Lower lobe of right lung (tissue), 2 donors: ENCODE measurements at places on chromosomes 3 and 15.

DNA sequence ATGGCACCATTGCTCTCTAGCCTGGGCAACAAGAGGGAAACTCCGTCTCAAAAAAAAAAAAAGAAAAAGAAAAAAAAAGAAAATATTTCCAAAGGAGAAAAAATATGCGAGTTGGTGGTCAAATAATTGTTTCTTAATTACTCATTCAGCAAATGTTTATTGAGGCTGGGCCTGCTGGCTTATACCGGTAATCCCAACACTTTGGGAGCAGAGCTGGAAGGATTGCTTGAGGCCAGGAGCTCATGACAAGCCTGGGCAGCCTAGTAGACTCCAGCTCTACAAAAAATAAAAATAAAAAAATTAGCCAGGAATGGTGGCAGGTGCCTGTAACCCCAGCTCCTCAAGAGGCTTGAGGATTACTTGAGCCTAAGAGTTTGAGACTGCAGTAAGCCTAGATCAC is 4.1 kb downstream of the KNL1 start:
- H3K27me3 ChIP-seq, result no peaks in the 10 kb centered on the region
- no peak overlapping the region for H3K4me3 ChIP-seq
- no peaks in the 10 kb centered on the region for H3K36me3 ChIP-seq

GRCh38 chr3:37262816-37263393 is 88.5 kb upstream of the LRRFIP2 start:
- H3K36me3 ChIP-seq, result peaks cover 22% of the 10 kb centered on the region
- no peaks in the 10 kb centered on the region for H3K27me3 ChIP-seq
- no peak overlapping the region for H3K4me3 ChIP-seq
- peaks cover 9% of the 10 kb centered on the region for H3K4me1 ChIP-seq

DNA sequence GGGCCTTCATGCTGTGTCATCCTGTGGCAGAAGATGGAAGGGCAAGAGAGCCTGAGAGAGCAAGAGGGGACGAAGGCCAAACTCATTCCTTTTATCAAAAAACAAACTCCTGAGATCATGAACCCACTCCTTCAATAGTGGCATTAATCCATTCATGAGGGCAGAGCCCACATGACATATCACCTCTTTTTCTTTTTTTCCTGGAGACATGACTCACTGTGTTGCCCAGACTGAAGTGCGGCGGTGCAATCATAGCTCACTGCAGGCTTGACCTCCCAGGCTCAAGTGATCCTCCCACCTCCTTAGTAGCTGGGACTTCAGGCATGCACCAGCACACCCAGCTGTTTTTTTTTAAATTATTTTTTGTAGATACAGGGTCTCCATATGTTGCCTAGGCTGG is 92.0 kb upstream of the RNU6-1 start:
- no peaks in the 10 kb centered on the region for H3K36me3 ChIP-seq
- H3K4me3 ChIP-seq, result no peak overlapping the region
- peaks cover 11% of the 10 kb centered on the region for H3K4me1 ChIP-seq

DNA sequence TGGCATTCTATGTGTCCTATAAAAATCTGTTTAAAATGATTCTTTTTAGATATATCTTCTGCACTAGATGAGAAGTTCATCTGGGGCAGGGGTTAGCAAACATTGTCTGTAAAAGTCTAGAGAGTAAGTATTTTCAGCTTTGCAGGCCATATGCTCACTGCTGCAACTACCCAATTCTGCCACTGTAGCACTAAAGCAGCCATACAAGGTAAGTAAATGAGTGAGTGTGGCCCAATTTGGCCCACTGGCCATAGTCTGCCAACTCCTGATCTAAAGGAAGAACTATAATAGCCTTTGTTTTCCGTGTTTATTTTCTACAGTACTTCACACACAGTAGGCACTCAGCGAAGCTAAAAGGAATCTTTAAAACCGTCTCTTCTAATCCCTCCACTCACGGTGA is 42.3 kb downstream of the DLG1 start:
- no peak overlapping the region for H3K27ac ChIP-seq
- H3K27me3 ChIP-seq, result no peaks in the 10 kb centered on the region
- H3K4me3 ChIP-seq, result no peak overlapping the region
- no peak for DNase-seq
- peaks cover 10% of the 10 kb centered on the region for H3K4me1 ChIP-seq

DNA sequence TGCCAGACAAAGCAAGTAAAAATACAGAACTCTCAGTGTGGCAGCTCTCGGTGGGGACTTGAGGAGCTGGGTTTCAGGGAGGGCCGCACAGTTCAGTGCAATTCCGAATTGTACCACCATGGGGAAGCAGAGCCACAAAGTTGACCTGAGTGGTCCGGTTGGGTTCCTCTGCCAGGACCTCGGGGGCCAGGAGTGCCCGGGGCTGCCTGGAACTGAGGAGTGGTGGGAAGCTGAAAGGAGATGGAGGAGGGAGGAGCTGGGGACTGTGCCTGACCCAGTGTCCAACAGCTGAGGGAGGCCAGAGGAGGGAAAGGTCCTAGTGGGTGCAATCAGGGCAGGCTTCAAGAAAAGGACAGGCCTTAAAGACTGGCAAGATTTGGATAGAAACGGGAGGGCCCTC is 32.2 kb upstream of the TRH start:
- H3K4me3 ChIP-seq, result no peak overlapping the region
- no peaks in the 10 kb centered on the region for H3K36me3 ChIP-seq
- no peak overlapping the region for H3K27ac ChIP-seq
- DNase-seq, result peak; percentile 59
- H3K4me1 ChIP-seq, result no peaks in the 10 kb centered on the region

GRCh38 chr3:162195147-162195546 is 698.5 kb downstream of the OTOL1 start:
- H3K27ac ChIP-seq, result no peak overlapping the region
- H3K4me1 ChIP-seq, result no peaks in the 10 kb centered on the region
- no peak overlapping the region for H3K4me3 ChIP-seq
- no peak for DNase-seq
- no peaks in the 10 kb centered on the region for H3K36me3 ChIP-seq

DNA sequence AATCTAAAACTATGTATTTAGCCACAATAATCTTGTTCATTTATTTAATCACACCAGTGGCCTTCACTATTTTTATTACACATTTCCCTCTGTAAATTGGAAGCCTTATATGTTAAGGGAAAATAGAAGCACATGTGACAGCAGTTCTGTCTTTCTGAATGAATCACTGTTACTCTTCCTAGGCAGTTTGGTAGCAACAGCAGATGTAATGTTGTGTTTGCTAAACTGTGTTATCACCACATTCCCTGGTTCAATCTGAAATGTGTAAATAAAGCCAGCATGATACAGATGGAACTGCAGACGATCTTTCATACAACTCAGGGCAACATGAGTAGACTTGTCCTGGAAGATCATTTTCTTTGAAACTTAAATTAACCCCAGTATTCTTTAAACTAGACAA is 220.1 kb downstream of the MCTP2 start:
- H3K27ac ChIP-seq, result no peak overlapping the region
- DNase-seq, result no peak
- H3K27me3 ChIP-seq, result no peaks in the 10 kb centered on the region
- H3K4me3 ChIP-seq, result no peak overlapping the region
- no peaks in the 10 kb centered on the region for H3K4me1 ChIP-seq
- H3K36me3 ChIP-seq, result no peaks in the 10 kb centered on the region

DNA sequence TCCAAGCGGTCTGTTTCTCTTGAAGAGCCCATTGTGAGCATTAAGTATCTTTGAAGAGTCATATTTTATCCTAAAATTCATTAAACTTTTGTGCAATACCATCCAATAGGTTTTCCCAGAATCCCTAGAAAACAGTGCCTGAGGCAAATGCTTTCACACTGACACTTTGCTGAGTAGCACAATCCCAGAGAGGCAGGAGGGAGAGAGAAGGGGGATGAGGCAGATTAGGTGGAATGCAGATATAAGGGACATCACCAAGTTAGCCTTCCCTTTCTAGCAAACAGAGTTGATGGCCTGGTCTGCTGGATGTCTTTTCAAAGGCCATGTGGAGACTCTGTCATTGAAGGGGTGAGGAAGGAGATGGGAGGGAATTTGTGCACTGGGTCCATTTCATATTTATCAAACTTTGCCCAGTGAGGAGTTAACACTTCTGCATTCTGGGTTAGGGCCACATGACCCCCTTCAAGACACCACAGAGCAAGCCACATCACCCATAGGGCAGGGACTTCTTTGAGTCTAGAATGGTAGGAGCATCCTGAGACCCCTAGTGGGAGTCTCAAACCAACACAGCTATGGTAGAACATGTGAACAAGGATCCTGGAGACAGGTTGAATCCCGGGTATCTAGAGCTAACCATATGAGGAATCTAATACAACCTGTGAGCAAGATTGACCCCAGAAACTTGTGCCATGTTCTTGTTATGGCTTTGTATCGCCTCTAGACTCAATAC is 32.0 kb upstream of the SEMA6D start:
- H3K4me3 ChIP-seq, result no peak overlapping the region
- DNase-seq, result no peak
- H3K36me3 ChIP-seq, result no peaks in the 10 kb centered on the region
- no peaks in the 10 kb centered on the region for H3K27me3 ChIP-seq
- no peaks in the 10 kb centered on the region for H3K4me1 ChIP-seq

GRCh38 chr3:169836942-169837275 is 24.2 kb upstream of the LRRC34 start:
- H3K4me1 ChIP-seq, result no peaks in the 10 kb centered on the region
- no peaks in the 10 kb centered on the region for H3K36me3 ChIP-seq
- no peak for DNase-seq
- no peaks in the 10 kb centered on the region for H3K27me3 ChIP-seq

DNA sequence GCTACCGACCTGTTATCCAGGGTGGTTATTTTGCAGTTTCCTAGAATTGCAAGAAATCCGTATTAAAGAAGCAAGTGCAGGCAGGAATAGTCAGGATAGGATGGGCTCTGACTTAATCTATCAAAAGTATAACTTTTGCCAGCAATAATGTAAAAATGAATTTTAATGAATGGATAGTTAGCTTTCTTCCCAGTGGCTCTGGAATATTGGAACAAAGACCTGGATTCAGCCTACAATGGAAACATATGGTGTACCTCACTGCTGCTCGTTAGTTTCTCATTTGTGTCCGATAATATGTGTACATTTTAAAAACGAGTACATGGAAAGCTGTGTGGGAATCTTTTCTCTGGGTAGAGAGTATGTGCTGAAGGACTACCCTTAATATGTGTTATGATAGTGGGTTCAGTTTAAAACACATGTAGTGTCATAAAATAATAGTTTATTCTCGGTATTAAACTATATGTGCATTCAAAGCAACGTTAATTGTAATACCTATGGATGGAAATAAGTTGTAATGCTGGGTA is 805 bp downstream of the SERPINI1 start:
- no peak overlapping the region for H3K27ac ChIP-seq
- H3K27me3 ChIP-seq, result no peaks in the 10 kb centered on the region
- H3K36me3 ChIP-seq, result no peaks in the 10 kb centered on the region
- no peak for DNase-seq
- peaks cover 15% of the 10 kb centered on the region for H3K4me1 ChIP-seq
